Myocyte (in vitro differentiated cells): ENCODE measurements at places on chromosomes 2 and 18.
A peak's percentile ranks its signal among the peaks of the same experiment; 100 is the strongest.

GRCh38 chr2:121489284-121489683 is 41.4 kb upstream of the RNU4ATAC start:
- no peak for DNase-seq

- no peak for DNase-seq
Observed at GRCh38 chr2:235240574-235240973, 253.3 kb upstream of the AGAP1 start.

GRCh38 chr2:239522740-239523119 is 121.9 kb upstream of the HDAC4 start:
- no peak for DNase-seq

- no peak for DNase-seq
Observed at GRCh38 chr2:72007402-72007801, 140.3 kb downstream of the CYP26B1 start.

DNA sequence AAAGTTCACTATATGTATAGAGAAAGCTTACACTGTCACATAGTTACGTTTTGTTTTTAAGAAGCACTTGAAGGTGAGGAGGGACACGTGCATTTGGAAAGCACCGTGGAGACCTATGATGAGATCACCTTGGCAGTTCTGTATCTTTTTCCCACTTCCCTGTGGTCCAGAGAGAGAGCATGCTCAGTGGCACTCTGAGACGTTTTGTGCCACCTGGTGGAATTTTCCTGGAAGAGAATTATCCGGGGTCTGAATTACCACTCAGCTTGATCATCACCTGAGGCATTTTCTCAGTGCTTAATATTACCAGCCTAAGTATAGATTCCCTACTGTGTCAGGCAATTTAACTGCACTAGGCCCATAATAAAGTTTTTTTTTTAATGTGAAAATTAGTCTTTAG is 469.4 kb upstream of the SMIM21 start:
- DNase-seq = no peak

GRCh38 chr2:206445948-206446347 is 2.6 kb downstream of the ADAM23 start:
- no peak for DNase-seq

DNA sequence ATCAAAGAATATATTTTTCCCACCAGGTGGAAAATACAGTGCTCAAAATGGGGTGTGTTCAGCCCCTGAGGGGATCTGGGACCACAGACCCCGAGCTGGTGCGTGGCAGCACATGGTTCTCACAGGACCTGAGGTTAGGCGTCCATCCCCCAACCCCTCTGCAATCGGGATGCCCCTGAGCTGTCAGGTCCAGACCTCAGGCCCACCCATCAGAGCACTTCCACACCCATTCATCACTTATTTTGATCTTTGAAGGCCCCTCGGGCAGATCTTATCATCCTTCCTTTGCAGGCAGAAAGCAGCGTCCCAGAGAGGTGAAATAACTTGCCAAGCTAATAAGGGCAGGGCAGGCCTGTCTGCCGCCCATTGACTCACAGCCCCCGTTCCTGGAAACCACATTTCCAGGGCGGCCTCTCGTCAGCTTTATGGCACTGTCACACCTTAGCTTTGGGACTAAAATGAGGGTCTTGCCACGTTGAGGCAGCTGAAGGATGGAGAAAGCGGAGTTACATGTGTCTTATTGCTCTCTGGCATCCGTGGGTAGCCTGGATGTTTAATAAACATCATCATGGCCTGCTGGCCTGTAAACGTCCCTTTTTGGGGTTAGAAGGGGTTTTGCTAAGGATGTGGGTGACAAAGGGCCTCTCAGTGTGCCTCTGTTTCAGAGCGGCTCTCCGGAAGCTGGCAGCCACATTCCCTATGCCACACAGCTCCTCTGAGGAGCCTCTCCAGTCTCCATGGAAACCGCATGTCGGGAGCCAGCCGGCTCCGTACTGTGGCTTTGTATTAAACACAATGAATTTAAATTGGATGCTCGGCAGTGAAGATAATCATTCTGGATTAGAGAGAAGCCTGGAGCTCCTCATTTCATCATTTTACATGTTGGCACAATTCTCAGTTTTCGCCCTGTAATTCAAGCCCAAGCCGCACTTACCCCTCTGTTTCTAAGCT is 58.3 kb upstream of the MAPRE3 start:
- peak; percentile 13 for DNase-seq

- DNase-seq = peak; percentile 3
Observed at GRCh38 chr18:2485983-2486382, 85.3 kb downstream of the METTL4 start.

- DNase-seq = no peak
Observed at GRCh38 chr2:139813340-139813739, 1033.2 kb upstream of the NXPH2 start.

DNA sequence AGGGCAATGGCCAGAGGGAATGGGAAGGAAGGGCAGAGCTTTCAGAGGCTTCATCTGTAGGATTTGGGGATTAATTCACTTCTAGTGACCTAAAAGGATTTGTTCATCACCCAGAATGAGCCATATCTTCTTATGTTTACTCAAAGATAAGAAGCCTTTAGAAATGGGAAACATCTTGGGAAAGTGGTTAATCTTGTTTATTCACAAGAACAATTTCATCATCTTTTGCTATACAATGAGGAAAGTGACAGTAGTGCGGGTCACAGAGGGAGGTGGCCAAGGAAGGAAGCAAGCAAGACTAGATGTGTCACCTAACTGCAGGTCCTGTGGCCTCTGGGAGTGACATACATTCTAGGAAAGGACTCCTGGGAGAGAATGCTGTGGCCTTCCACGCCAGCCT is 140.4 kb upstream of the ALPP start:
- no peak for DNase-seq

GRCh38 chr2:138180692-138181386 is 216.6 kb downstream of the HNMT start:
- DNase-seq = no peak

- DNase-seq = peak; percentile 73
Observed at GRCh38 chr2:175203621-175204496, 22.3 kb upstream of the ATP5MC3 start.

- DNase-seq = no peak
Observed at GRCh38 chr18:6879508-6880195, 150.1 kb downstream of the ARHGAP28 start.

GRCh38 chr2:138298120-138298814 is 203.3 kb upstream of the SPOPL start:
- DNase-seq = no peak

DNA sequence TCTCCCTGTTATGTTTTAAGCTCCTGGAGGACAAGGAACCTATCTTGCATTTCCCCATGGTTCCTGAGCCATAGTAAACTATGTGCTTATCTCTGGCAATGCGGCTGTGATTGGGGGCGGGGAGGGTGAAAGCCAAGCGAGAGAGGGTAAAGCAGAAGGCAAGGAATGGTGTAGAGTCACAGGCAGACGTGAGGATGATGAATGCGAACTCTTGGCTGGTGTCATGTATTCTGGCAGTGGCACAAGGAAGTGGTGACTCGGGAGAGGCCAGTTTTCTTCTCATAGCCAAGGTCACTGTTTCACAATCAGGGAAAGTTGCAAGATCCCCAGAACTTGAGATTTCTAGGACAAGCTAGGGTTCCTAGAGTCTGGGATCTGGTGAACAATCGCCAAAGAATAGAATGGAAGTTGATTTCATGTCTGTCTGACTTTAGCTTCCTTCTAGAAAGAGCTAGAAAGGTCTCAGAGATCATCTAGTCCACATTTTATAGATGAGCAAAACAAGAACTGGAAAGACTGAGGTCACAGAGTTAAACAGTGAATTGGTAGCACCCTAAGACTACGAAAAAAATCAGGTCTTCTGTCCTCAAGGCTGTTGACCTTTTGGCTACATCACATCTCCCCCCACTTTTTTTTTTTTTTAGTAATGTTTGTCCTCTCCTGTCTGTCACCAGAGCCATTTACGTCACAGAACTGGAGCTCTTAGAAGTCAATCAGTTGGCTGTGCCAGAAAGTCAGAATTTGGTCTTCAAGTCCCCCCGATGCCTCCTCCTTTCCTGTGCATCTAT is 137.0 kb downstream of the BCL11A start:
- DNase-seq = no peak

- DNase-seq = no peak
Observed at GRCh38 chr2:147554521-147555107, 290.2 kb upstream of the ACVR2A start.

DNA sequence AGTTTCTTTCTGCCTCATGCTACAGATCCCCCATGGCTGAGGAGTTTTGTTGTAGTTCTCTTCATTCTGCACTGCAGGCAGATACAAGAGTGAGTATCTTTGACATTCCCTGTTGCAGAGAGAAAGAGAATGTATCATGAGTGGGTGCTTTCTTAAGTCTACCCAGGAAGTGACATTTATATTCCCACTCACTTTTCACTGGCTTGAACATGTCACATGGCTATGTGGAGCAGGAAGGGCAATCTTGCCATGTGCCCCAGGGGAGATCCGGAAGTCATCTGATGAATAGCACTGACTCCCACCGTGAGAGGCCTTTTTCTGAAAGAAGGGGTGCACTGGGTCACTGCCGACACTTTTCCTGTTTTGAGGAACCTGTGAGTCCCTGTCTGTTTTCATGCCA is 66.4 kb upstream of the BOD1L2 start:
- no peak for DNase-seq

DNA sequence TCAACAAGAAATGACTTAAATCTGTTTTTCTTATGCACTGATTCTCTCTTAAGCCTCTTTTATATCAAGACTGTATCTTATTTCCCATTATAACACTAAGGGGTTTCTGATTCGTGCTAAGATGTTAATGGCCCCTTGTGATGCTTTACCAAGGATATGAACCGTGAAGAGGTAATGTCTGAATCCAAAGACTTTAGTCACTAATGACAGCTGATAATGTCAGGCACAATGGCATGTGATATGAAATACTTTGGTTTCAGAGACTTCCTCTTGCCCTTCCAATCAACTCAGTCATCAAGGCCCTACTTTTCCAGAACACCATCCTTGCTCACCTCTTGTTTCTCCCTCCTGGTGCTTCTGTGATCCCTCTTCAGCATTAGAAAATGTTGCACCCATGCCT is 262.8 kb downstream of the KCNE4 start:
- DNase-seq = peak; percentile 41

DNA sequence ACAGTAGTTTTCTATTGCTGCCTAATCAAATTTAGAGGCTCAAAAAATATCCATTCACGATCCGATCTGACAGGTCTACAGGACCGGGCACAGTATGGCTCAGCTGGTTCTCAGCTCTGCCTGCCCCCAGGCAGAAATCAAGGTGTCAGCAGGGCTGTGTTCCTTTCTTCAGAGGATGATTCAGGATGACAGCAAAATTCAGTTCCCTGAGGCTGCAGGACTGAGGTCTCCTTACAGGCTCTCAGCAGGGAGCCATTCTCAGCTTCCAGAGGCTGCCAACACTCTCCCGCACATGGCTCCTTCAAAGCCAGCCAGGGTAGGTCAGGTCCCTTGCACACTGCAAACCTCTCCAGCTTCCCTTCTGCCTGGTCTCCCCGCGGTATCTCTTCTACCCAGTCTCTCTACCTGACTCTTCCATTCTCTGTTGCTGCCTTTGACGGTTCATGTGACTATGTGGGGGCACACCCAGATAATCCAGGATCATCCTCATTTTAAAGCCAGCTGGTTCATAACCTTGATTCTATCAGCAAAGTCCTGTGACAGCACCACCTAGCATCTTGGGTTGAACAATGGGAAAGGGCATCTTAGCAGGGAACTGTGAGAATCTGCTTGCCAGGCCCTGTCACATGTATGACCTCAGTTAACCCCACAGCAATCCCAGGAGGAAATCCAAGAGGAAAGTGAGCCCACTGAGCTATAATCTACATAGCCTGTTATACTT is 50.4 kb downstream of the UXS1 start:
- peak; percentile 29 for DNase-seq

DNA sequence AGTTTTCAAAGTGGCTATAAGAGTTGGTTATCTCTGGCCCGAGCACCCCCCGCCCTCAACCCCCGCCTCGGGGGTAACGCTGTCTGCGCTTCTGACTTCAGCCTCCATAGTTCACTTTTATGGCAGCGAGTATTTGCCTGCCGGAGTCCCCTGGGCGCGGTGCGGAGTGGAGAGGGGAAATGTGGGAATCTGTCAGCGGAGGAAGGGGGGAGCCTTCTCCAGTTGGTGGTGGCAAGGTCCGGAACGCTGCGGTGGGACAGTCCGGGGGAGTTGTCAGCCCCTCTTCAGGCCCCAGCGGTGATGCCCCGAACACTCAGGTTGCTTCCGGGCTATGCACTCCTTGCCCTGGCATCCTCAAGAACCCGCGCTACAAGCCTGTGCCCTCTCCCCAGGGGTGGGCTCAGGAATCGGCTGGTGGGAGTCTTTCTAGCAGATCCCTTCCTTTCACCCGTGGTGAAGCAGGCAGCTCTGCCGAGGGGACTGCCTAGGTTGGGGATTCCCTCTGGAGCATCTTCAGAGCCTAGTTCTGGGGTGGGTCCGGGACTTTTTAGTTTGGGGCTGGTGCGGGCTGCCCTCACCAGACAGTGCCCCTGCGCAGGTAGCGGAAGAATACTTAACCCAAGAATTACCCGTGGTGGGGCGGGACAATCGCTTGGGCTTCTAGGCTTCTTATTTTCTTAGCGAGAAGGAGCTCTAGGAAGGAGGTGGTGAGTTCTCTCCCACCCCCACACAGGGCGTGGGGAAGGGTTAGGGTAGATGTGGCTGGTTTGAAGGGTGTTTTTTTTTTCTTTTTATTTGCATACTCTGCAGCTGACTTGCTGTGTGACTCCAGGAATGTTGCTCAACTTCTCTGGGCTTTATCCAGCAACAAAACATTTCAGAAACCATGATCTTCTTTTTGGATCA is 1.6 kb downstream of the ATOH8 start:
- no peak for DNase-seq

DNA sequence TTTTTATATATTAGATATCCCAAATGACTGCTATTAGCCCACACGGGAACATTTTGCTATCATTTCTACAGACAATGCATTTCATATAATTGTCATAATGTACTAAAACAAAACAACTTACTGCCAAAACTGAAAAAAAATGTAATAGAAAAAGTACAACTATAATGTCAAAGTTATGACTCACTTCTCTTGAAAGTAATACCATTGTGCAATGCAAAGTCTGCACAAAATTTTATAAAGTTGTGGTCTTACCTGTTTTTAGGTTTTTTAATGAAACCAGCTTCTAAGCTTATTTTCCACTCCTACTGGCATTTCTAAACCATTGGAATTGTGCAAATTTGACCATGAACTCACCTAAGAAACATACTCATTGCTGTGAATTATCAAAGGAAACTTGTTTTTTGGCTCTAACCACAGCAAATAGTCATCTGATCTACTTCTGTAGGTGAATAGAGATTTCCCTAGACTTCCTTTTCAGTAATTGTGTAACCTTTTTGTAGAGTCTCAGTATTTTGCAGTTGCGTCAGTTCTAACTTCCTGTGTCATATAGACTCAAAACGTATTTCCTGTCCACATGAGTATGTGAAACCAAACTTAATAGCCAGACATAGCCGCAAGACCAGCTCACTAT is 31.9 kb upstream of the TFPI start:
- no peak for DNase-seq

GRCh38 chr2:85819811-85820510 is 66.2 kb downstream of the ATOH8 start:
- no peak for DNase-seq

GRCh38 chr2:119425620-119426395 is 5.8 kb upstream of the TMEM37 start:
- DNase-seq = no peak

- no peak for DNase-seq
Observed at GRCh38 chr18:9706081-9706935, 1.8 kb upstream of the RAB31 start.
